ENCODE measurements at places on chromosomes 12 and 14.

DNA sequence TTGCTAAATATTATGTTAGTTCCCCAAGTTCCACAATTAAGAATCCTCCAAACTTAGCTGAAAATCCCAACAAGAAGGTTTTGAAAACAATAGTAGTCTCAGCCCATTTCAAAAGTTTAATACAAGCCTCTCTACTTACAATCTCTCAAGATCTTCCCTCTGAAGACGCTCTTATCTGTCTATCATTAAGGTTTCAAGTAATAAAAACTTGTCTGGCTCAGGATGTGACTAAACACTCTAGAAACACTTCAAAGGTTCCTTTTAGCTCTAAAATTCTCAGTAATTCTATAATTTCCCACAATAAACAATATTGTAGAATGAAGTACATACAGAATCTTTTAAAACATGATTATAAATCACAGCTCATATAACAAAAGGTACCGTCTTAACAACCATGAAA is 16.3 kb downstream of the YAF2 start:
- no peak for DNase-seq

DNA sequence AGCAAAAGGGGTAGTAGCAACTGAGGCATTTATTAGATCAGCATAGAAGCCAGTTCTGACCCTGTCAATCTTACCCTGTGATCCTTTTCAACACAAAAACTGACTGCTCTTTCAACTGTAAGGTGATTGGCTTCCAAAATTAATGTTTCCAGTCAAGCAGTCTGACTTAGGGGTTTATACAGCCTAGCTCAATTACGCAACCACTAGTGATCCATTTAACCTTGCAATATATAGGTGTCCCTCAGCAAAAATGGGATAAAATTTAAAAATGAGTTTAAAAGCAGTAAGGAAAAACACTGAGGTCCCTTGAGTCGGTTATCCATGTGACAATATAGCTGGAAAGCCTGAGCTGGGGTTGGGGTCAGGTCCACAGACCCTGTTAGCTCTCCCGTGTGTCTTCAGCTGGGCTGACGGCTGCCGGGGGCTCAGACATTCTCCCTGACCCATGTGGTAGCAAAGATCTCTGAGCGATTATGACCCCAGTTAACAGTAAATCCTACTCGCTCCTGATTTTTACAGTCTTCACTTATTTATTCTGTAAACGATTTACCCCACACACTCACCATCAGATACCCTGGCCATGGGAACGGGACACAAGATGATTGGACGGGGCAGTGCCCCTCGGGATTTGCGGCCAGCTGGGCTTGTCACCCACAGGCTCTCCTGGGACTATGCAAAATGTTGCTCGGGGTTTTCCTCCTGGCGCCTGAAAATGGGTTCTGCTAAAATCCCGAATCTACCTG is 16.6 kb downstream of the ADGRD1 start:
- DNase-seq = no peak

GRCh38 chr14:29857551-29857950 is 70.1 kb downstream of the PRKD1 start:
- DNase-seq = no peak

GRCh38 chr14:81085596-81085995 is 130.2 kb downstream of the TSHR start:
- DNase-seq = no peak

- no peak for DNase-seq
Observed at GRCh38 chr12:72282721-72283120, 10.6 kb downstream of the TRHDE start.

DNA sequence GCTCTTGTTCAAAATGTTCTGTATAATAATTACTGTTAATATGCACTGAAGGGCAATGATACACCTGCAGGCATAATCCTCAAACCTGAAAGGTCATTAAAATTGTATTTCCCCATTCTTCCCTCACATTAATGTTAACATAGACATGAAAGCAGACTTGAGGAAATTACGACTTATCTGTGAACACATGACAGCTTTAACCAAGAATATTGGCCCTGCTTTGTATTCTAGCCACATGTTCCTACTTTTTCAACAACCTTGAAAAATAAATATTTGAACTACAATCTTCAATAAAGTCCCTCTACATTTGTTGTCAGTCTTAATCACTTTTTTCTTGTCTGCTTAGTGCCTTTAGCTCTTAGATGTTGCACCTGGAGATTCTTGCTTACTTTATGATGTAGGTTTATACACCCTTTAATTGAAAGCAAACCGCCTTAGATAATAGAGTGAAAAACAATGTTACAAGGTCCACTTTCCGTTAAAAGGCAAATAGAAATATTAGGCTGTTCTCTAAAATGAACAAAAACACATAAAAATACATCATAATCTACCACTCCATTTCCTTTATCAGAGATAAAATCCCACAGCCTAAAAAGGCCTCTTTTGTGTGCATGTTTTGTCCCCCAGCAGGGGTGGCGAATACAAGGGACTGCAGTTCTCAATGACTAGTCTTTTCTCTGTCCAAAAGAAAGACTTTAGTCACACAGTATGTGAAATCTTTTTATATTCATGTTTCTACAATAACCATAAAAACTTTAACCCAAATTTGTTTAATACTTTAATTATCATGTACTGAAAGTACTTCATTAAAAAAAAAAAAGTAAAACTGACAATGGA is 55.9 kb downstream of the ZFC3H1 start:
- DNase-seq = no peak

GRCh38 chr12:54294152-54294952 is 6.5 kb downstream of the NFE2 start:
- DNase-seq = peak; percentile 62

- no peak for DNase-seq
Observed at GRCh38 chr12:114412307-114412706, 6.4 kb upstream of the TBX5 start.

GRCh38 chr14:101731187-101732080 is 30.1 kb upstream of the PPP2R5C start:
- DNase-seq = peak; percentile 87

DNA sequence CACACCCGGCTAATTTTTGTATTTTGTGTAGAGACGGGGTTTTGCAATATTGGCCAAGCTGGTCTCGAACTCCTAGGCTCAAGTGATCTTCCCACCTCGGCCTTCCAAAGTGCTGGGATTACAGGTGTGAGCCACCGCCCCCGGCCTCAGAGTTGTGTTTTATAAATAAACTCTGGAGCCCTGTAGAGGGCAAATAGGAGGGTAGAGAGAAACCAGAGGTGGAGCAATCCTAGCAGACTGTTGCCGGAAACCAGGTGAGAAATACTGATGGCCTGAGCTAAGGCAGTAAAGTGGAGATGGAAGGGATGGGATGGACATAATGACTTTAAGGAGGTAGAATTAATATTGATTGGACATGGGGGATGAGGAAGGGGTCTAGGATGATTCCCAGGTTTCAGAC is 2.7 kb upstream of the HSD17B6 start:
- no peak for DNase-seq

DNA sequence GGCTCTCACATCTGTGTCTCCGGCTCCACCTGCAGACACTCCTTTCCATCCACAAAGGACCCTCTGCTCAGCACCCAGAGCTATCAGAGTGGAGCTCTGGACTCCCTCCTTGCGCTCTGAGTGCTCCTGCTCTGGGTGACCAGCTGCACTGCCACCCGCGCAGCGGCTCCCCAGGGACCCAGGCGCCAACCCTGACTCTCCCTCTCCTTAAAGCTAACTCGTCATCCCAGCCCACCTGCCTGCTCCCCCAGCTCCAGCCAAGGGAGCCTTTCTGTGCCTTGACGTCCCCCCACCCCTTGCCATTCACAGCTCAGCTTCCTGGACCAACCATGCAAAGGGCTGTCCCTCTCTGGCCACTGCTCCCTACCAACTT is 99.0 kb downstream of the SETD3 start:
- no peak for DNase-seq

DNA sequence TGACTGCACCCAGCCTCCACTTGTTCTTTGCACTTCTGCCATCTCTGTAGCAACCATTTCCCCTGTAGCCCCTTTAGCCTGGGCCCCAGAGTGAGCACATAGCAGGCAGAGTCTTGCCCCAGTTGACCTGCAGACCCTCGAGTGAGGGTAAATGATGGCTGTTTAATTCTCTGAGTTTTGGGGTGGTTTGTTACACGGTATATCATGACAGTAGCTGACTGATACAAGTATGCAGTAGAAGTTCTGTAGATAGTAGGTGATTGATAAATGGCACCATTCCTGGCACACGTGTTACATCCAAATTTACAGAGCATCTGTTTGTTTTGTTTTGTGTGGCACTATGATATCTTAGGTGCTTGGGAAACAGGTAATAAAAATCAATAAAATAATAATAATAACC is 32.4 kb downstream of the CALM1 start:
- no peak for DNase-seq

DNA sequence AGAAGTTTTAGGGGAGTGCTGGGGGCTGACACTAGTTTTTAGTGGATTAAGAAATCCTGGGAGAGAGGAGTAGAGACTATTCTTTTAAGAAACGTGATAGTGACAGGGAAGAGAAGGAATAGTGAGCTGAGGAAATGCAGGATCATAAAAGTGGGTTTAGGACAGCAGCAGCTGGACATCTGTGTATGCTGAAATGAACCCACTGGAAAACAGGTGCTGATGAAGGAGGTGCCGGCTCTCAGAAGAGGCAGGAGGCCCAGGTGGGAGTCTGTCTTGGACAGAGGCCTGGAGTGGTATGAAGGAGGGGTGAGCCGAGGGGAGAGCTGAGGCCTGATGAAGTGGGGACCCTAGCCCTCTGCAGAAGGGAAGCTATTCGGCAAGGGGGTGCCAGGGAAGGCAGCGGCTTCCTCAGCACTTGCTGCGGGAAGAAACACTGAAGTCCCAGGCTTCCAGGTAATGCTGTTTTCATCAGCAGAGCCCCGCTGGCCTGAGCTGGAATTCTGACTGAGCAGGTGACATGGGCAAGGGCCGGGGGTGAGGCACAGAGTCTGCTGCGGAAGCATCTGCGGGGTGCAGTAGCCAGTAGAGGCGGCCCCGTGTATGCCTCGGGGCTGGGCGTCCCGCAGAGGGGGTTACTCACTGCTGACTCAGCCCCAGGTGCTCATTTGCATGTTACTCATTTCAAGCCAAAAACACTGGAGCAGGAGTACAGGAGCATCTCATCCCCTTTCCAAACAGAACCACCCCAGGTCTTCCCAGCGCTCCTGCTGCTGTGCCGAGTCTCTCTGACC is 89.7 kb downstream of the TMCC3 start:
- DNase-seq = peak; percentile 13

- no peak for DNase-seq
Observed at GRCh38 chr12:64782191-64782876, 23.1 kb upstream of the GNS start.

- peak; percentile 39 for DNase-seq
Observed at GRCh38 chr12:130031571-130032189, 127.9 kb upstream of the TMEM132D start.

- no peak for DNase-seq
Observed at GRCh38 chr12:57049890-57050289, at the start of gene MYO1A. Gene MYO1A, minus strand, starts transcription at chr12:57050129. Its CDS starts 1,806 bp downstream, at chr12:57048323.

DNA sequence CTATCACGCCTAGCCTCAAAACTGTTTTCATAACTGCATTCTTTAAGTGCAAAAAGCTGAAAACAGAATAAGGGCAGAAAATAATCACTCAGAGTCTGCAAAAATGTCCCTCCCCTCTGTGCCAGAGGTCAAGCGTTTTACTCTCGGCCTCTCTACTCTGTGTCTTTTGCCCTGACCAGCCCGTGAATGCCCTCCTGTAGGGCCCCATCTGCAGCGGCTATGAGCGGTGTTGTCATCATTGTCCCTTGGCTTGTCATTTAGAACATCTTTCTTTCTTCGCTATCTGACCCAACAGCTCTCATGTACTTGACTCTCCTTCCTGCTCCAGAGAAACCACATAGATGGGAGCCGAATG is 21.7 kb downstream of the ELK3 start:
- DNase-seq = no peak

DNA sequence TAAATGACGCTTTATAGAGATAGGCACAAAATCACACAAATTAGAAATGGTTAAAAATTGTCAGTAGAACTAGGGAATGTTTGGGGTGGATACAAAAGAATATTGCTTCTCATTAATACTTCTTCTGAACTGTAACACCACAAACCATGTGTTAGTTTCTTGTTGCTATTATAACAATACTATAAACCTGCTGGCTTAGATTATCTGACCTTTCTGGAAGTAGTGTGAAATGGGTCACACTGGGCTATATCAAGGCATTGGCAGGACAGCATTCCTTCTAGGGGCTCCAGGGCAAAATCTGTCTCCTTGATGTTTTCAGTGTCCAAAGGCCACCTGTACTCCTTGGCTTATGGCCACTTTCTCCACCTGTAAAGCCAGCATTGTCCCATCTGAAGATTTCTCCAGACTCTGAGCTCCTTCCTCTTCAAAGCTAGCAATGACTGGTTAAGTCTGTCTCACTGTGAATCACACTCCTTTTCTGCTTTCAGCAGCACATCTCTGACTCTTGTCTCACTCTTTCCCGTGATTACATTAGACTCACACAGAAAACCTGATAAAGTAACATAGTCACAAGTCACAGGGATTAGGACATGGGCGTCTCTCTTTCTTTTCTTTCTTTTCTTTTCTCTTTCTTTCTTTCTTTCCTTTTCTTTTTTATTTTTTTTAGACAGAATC is 86.3 kb downstream of the SLC15A4 start:
- DNase-seq = no peak

GRCh38 chr14:77316872-77317301 is 3.8 kb downstream of the POMT2 start:
- DNase-seq = no peak
